Stimulated activated CD8-positive, alpha-beta memory T cell treated with anti-CD3 and anti-CD28 coated beads, Interleukin-15, amount 100 ng/mL, for 1 hour (primary cell): ENCODE measurements at places on chromosomes 1 and 21.

- DNase-seq = no peak
Observed at GRCh38 chr1:7581754-7582459, 189.2 kb upstream of the VAMP3 start.

DNA sequence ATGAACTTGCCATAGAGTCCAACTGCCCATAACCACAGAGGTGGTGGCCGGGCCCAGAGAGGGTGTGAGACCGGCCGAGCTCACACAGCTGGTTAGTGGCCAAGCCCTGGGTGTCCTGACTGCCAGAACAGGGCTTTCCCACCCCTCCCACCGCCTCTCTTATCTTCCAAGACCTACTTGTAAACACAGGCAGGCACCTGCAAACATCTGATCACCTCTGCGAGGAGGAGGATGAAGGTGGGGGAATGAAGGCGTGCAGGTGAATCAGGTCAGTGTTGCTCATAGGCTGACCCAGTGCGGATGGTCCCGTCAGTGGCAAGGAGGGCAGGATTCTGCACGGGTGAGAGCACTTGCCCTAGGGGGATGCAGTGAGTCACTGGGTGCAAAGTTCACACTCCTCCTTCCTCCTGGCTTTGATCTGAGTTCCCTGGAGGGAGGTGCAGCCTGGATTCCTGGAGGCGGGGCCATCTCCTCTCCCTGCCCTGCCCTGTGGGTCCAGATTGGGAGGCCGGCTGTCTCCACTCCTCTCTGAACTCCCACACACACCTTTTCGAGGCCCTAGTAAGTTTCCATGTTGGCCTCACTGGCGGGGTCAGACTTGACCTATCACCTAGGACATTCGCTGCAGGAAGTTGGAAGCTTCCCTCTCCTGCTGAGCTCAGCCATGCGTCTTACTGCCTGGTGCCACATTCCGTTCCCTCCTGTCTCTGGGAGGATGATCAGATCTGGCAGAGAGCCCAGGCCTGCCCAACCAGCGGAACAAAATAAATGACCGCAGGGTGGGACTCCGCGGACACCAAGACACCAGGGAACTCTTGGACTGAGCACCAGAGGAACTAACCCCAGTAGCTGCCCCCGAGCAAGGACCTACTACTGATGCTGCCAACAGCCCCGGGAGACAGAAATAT lies 7.3 kb downstream of the UQCRHL start:
- DNase-seq = no peak

GRCh38 chr1:209648346-209648745 lies 3.9 kb downstream of the LAMB3 start:
- no peak for DNase-seq

DNA sequence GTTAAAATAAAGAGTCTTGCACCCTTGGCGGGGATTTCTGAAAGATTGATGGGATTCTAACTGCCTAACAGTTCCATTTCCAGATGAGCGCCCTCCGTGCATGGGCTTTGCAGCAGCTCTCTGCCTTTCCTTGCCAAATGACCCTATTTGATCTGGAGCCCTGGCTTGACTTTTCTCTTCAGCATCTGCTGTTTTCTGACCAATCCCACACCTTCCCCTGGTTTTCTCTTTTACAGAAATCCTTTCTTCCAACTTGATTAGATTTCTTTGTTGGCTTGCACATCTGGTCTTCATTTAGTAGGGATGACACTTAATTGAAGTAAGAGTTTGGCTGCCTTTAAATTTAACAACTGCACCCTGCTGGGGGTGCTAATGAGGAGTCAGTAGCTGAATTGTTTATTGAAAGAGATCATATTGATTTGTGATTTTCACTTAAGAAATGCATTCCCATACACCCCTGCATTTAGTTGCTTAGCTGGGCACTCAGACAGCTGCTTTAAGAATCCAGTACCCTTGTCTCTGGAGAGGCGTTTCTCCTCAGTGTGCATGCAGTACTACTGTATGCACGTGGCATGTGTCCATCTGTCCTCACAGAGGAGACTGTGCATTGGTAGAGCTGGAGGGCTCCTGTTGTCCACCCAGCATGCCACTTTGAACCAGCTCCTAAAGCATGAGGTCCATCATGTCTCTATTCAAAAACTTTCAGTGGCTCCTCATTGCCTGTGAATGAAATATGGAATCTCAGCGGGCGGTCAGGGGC lies 99.7 kb downstream of the NOS1AP start:
- DNase-seq = no peak

DNA sequence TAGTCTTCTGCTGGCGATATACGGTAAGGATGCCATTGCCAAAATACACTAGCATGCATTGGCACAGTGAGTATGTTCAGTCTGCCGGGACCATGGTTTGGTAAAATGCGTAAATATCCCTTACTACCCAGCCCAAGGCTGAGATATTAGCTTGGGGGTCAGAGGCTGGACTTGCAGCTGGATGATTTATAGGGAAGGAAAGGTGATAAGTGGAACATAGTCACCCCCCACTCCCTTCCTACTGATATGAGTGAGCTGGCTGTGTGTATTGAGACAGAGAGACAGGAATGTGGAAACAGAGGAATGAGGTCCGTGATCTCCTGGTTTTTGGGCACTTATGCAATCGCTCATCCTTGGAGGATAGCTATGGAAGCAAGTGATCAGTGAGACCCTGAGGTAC lies 642.8 kb downstream of the KCNT2 start:
- no peak for DNase-seq

GRCh38 chr1:221074332-221074731 lies 195.1 kb downstream of the HLX start:
- DNase-seq = no peak

DNA sequence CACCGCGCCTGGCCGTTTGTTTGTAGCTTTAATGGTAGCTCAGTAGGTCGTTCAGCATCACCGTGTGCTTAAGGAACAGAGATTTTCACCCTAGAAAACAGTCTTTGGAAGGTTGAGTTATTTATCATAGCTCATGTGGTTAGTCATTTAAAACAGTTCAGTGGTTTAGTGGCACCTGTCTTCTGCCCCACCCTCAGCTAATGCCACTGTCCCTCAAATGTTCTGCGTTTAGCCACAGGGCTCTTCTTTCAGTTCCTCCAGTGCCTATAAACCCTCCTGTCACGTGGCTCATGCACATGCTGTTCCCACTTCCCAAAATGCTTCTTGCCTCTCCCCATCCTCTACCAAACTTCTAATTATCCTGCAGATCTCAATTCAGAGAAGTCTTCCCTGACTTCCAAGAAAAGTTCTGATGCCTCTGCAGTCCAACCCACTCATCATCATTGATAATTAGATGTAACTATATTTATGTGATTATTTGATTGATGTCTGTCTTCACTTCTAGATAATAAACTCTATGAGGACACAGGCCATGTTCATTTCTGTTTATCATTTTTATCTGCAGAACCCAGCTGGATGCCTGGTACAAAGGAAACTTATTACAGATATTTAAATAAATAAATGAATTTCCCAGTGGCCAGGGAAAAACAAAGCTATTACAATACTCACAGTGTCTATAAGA lies 14.4 kb upstream of the DIPK1A start:
- DNase-seq = no peak

DNA sequence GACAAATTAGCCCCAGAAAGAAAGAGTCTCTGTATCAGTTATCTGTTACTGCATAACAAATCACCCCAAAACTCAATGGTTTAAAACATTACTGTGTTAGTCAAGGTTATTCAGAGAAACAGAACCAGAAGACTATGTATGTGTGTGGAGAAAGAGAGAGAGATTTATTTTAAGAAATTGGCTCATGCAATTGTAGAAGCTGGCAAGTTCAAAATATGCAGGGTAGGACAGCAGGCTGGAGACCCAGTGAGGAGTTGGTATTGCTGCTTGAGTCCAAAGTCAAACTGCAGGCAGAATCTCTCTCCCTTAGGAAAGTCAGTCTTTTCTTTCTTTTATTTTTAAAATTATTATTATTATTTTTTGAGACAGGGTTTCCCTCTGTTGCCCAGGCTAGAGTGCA lies 50.2 kb upstream of the TNR start:
- DNase-seq = no peak

DNA sequence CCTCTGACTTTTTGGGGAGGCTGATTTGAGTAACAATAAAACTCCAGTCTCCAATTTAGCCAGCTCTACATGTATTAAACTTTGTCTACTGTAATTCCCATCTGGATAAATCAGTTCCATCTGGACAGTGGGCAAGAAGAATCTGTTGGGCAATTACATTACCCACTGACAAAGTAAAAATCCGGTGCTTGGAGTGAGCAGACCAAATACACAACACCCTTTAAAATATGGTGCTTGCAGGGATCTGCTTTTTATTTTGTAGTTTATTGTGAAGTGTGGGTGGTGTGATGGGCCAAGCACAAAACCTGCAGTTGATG lies 8.9 kb upstream of the CD55 start:
- no peak for DNase-seq

GRCh38 chr1:17136145-17136544 lies 16.9 kb upstream of the PADI2 start:
- DNase-seq = no peak

GRCh38 chr1:49199564-49199963 lies 422.9 kb upstream of the BEND5 start:
- no peak for DNase-seq

- no peak for DNase-seq
Observed at GRCh38 chr21:35855484-35855883, 204.8 kb downstream of the SETD4 start.

DNA sequence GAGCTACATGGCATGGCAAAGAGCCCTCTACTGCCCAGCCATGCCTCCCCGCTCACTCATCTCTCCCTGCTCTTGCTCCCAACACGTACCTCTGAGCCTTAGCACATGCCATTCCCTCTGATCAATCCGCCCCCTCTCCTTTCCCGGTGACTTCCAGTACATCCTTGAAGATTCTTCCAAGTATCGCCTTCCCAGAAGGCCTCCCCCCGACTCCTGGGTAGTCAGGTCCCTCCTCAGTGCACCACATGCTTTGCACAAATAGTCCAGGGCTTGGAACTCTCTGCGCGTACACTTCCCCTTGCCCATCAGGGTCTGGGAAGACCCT lies 77.0 kb upstream of the IFFO2 start:
- DNase-seq = no peak

GRCh38 chr1:246577720-246578106 lies 11.5 kb downstream of the CNST start:
- no peak for DNase-seq

- DNase-seq = no peak
Observed at GRCh38 chr1:203124546-203125317, 2.8 kb upstream of the ADORA1 start.

- peak; percentile 17 for DNase-seq
Observed at GRCh38 chr1:198934901-198935305, 296.1 kb downstream of the PTPRC start.

- no peak for DNase-seq
Observed at GRCh38 chr1:24107462-24108138, 4.3 kb downstream of the MYOM3 start.

GRCh38 chr1:91594383-91595055 lies 93.9 kb downstream of the CDC7 start:
- no peak for DNase-seq

DNA sequence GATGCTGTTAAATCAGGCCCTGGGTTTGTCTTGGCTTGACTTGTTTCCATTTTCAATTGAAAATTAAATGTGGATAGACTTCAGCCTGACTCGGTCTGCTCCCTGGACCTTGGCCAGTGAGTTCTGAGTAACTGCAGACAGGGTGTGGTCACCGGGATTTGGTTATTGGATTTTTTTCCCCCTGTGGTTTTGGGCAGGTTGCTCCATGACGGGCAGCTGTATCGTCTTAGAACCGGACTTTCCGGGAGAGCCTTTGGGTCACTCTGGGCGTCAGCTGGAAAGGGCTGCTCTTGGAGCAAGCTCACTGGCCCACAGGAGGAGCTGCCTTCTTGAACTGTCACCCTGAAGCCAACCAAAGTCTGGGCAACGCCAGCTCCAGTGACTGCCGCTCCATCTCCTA lies 75.0 kb downstream of the CLIC6 start:
- DNase-seq = no peak

GRCh38 chr1:64685217-64685616 lies 59.7 kb upstream of the RAVER2 start:
- DNase-seq = no peak

GRCh38 chr1:23567996-23568607 lies 8.8 kb upstream of the ID3 start:
- DNase-seq = no peak
